ENCODE measurements at places on chromosomes 2 and 18.
A peak's percentile ranks its signal among the peaks of the same experiment; 100 is the strongest.

DNA sequence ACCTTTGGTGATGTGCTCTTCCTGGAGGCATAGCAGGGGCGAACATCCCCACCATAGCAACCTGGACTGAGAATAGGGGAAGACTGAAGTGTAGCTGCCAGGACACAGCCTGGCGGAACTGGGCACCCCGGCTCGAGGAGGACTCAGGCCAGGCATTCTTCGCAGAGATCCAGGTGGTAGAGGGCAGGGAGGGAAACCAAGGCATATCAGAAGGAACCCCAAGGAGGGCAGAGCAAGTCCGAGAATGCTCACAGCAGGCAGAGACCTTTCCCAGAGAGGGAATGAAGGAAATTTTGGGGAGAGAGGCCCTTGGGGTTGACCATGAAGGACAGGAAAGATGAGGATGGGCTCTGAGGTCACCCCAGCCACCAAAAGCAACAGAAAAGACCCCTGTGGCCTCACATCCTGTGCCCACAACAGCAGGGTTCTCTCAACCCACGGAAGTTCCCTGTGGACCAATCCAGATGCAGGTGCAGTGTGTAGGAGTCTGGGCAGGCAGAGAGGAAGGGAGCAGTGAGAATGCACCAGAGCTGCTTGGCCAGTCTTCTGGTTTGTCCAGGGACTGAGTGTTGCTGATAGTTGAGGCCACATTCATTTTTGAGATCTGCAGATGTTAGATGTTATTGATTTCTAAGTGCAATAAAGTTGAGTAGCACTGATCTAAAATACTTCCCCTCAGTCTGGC lies 136.9 kb downstream of the PXDN start:
- ATAC-seq: no peak

DNA sequence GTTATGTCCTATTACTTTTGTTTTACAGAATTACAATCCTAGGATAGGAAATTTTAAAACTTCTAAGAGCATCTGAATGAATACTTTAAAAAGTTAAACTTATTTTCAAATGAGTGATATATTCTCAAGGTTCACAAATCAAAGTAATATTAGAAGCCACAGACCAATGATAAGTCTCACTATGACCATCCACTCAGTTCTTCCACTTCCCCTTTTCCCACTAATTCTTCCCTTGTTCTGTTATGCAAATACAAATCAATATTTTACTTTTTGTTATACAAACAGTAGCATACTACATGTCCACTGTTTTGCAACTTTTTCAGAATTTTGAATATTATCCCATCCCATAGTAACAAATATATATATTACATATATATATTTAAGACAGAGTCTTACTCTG lies 20.2 kb downstream of the USP37 start:
- ATAC-seq: no peak

- peak; percentile 24 for ATAC-seq
Measured at GRCh38 chr2:98333922-98334321, 12.3 kb upstream of the CNGA3 start.

DNA sequence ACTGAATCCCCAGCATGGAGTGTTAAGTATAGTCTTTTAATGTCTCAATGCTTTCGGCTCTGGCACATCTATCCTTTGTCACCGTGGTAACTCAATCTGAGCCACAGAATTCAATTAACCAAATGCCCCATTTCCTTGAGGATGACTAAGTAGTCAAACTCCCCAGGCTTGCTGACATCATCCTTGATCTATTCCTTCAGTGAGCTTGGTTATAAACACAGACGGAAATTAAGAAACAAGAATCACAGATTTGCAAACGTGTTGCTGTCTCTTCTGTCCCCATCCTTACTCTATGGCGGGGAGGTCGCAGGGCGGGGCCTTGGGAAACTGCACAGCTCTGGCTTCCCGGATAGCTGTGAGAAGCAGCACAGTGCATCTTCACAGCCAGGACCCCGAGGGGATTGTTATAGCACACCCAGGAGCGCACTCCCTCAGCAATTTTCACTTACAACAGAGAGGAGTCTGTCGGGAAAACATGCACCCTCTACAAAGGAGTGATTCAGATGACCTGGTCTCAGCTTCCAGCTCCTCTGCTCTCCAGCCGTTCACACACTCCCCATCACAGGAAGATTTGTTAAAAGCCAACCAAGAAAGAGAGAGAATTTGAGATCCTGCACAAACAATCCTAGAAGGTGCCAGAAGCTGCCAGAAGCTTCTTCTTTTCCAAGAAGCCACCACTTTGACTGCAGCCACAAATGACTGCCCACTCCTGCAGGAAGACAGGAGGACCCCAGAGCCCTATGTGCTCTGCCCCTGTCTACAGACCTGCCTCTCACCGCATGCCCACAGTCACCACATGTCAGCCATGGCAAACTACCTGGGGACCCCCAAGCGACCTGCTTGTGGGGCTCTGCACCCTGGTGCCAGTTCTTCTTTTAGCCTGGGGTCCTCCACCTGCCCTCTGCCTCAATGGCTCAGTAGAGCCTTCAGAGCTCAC lies 44.9 kb upstream of the YWHAQ start:
- ATAC-seq: peak; percentile 89

DNA sequence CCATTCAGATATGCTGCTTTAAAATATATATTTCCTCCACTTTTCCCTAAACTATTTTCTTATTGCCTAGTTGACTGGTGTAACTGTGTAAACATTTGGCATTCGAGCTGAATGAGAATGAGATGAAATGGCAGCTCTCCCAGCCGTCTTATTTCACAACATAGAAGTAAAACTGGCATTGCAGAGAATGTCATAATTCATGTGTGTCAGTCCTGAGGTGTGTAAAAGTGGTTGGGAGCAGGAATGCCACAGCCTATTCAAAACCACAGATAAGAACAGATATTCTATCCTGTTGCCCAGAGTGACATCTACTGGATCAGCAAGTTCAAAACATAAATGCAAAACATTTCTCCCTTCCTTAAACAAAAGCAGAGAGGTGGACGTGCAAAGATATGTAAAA lies 565.5 kb upstream of the CHAC2 start:
- ATAC-seq: peak; percentile 83

GRCh38 chr2:237558961-237559641 lies 7.3 kb upstream of the PRLH start:
- ATAC-seq: peak; percentile 44

- no peak for ATAC-seq
Measured at GRCh38 chr2:121832412-121833357, 77.2 kb downstream of the TSN start.

DNA sequence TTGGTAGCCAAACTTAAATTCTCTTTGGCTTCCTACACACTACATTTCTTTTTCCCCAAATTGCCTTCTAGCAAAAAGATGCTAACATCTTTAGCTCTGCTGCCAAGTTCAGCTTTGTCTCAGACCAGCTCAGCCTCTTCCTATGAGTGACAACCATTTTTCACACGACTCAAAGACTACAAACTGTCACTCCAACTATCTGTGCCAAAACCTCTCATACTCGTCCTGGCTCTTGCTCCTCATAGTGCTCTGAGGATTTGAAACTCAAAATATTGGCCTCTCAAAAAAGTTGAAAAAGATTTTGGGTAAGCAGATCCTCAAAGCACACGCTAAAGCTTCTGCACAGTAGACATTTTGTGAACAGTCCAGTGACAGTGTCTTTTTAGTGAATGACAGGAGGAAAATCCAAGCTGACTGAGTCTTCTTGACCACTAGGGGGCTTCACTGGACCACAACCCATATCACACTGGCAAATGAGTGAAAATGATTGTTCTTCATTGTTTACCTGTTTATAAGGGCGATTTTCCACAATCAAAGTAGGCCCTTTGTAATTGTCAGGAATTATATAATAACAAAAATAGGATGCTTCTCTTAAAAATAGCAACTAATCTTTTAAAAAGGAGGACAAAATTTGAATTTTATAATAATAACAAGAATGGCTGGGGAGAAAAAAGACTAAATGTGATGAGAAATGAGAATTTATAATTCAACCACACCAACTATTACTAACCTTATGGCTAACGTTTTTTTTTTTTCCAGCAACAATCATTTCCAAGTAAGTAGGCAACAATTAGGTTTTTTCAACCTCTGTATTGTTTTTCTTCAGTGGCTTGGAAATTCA lies 85.5 kb upstream of the PGAP1 start:
- ATAC-seq: peak; percentile 91

GRCh38 chr2:44555700-44556099 lies 194.0 kb downstream of the CAMKMT start:
- no peak for ATAC-seq

GRCh38 chr2:156343096-156343939 lies 10.8 kb upstream of the NR4A2 start:
- 0 out of 3 replicates have a peak, but pooled peaks have one; percentile 6 for ATAC-seq

DNA sequence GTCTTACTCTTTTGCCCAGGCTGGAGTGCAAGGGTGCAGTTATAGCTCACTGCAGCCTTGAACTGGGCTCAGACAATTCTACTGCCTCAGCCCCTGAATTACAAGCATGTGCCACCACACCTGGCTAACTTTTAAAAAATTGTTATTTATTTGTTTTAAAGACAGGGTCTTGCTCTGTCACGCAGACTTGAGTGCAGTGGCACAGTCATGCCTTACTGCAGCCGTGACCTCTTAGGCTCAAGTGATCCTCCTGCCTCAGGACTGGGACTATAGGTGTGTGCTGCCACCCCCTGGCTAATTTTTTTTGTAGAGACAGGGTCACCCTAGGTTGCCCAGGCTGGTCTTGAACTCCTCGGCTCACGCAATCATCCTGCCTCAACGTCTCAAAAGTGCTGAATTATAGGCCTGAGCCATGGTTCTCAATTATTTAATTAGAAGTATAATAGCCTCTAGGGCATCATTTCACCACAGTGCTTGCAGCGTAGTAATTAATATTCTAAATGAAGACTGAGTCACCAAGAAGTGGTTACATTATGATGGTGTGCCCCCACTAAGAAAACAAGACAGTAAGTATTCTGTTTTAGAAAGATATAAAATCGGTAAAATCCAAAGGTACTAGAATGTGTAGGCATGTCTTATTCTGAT lies 69.6 kb downstream of the EML4 start:
- ATAC-seq: peak; percentile 78

- no peak for ATAC-seq
Measured at GRCh38 chr2:2876331-2877221, 501.0 kb downstream of the EIPR1 start.

GRCh38 chr2:8490166-8490721 lies 191.6 kb upstream of the ID2 start:
- ATAC-seq: no peak

- no peak for ATAC-seq
Measured at GRCh38 chr2:186031229-186031628, 292.6 kb downstream of the FSIP2 start.

- ATAC-seq: no peak
Measured at GRCh38 chr18:51405683-51406477, 208.4 kb upstream of the MEX3C start.

DNA sequence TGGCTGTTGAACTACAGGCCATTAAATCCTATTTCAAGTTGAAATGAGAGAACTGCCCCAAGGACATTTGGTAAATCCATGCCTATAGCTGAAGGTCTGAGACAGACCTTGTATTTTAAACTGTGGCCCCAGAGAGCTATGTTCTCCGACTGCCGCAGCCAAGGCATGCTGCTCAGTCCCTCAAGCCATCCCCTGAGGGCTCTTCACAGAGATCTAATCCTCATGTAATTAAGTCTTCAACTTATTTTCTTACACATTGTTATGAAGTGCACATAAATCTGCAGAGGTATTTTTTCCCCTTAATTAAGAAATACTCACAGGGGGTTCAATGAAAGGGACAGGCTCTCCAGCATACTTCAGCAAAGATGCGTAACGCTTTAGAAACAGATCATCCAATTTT lies 50.6 kb downstream of the ABCG8 start:
- no peak for ATAC-seq

GRCh38 chr2:47595687-47596086 lies 187.3 kb upstream of the MSH6 start:
- ATAC-seq: no peak

- peak; percentile 84 for ATAC-seq
Measured at GRCh38 chr2:132774189-132774588, 104.2 kb upstream of the LYPD1 start.

DNA sequence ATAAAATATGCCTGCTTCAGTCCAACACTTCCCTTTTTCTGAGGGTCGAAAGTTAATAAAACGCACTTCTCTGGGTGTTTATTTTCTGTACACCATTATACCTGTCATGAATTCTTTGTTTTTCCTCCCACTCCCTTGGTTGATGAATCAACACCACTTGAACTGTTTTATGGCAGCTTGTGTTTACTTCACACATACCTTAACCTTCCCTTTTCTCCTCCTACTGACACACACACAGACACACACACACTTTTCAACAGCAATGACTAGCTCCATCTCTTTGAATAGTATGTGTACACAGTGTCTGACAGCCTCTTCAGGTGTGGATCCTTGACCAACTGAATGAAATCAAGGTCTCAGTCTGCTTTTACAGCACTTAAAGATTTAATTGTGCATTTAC lies 91.3 kb downstream of the SATB2 start:
- ATAC-seq: no peak

DNA sequence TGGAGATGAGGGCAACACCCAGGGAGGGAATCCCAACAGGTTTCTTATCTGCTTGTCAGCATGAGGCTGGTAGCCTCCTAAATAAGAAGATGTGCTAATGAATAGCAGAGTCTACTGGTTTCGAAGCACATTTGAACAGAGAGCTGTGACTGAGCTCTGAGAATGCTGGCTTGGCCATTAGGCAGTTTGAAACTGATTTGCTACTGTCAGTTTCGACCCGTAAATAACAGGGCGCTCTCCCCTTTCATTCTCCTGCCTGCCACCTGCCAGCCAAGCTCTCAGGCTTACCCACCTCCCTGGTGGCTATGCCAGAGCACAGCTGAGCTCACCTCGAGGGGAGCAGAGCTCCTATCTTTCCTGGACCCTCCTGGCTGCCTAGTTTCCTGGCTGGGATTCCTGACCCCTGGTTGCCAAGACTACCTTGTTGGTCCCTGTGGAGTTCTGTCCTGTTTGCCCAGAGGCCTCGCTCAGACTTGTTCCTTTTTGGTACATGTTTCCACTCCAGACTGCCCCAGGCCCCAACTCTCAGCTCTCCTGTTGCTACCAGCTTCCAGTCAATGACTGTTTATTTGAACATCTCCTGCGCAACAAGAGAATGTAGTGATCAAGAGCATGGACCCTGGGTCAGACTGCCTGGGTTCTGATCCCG lies 102.3 kb upstream of the ALPP start:
- ATAC-seq: no peak

DNA sequence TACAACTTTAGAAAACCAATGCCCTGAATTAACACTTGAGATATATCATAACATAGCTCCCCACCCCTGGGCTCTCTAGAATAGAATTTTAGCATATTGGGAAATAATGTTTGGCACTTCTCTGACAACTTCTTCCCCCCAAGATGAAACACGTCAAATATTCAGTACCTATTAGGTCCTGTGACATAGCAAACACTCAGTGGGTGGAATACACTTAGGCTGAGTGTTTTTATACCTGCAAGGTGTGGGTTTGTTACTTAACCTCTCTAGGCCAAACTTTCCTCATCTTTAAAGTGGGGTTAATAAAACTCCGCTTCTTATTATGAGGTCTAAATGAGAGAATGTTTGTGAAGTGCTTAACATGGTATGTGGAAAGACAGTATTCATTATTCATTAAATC lies 56.1 kb downstream of the LAMA3 start:
- ATAC-seq: no peak

GRCh38 chr2:197904446-197904845 lies 100.1 kb downstream of the PLCL1 start:
- ATAC-seq: no peak
